Endodermal cell (in vitro differentiated cells): ENCODE measurements at places on chromosomes 2 and 18. TPM values are rescaled to one million over a fixed set of nuclear protein-coding genes. Genes with fewer than 3 reads are reported as not detected.

DNA sequence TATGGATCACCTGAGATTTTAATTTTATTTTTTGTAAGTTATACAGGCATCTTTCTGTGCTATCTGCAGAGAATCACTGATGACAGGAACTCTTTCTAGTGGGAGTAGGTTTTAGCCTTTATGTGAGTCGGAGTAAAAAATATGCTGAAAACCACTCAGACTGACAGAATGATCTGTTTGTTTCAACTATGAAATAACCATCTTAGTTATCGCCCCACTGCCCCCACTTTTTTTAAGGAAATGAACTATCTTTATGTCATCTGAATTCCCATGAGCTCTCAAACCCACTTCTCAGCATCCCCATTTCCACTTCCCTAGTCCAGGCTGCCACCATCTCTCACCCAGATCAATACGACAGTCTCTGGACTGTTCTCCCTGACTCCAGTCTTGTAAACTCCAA is 38.9 kb downstream of the MRPL33 start:
- H3K4me3 ChIP-seq, result no peak overlapping the region
- H3K4me1 ChIP-seq, result no peaks in the 10 kb centered on the region
- H3K27me3 ChIP-seq, result peaks cover 5% of the 10 kb centered on the region
- no peak for DNase-seq
- H3K27ac ChIP-seq, result no peak overlapping the region

GRCh38 chr2:152434395-152435182 is 99.6 kb downstream of the FMNL2 start:
- no peak overlapping the region for H3K27ac ChIP-seq
- H3K4me1 ChIP-seq, result peaks cover 11% of the 10 kb centered on the region
- no peak for DNase-seq

GRCh38 chr2:45826460-45826859 is 175.0 kb downstream of the PRKCE start:
- H3K4me1 ChIP-seq, result no peaks in the 10 kb centered on the region
- no peaks in the 10 kb centered on the region for H3K36me3 ChIP-seq
- no peak overlapping the region for H3K4me3 ChIP-seq
- peaks cover 12% of the 10 kb centered on the region for H3K27me3 ChIP-seq
- no peak for DNase-seq

GRCh38 chr18:62138461-62139235 is 48.2 kb downstream of the PIGN start:
- peaks cover 26% of the 10 kb centered on the region for H3K36me3 ChIP-seq
- H3K4me1 ChIP-seq, result no peaks in the 10 kb centered on the region
- no peak overlapping the region for H3K27ac ChIP-seq
- DNase-seq, result no peak

- H3K4me1 ChIP-seq, result no peaks in the 10 kb centered on the region
- H3K27me3 ChIP-seq, result peaks cover 81% of the 10 kb centered on the region
- H3K4me3 ChIP-seq, result peak overlapping the region; percentile 72
- H3K27ac ChIP-seq, result no peak overlapping the region
Measured at GRCh38 chr2:72148837-72149555, 1.3 kb upstream of the CYP26B1 start.

Gene SPOPL
- total RNA-seq, result 24.5 to 26.9 TPM (median 26.9 TPM) in 3 replicates
